Activated naive CD4-positive, alpha-beta T cell treated with anti-CD3 and anti-CD28 coated beads, Interleukin-2, amount 10 ng/mL, durations not matched to agents 7 days and 5 days (primary cell): ENCODE measurements at places on chromosomes 3 and 15.
A peak's percentile ranks its signal among the peaks of the same experiment; 100 is the strongest.

GRCh38 chr15:90812171-90812957, 56.0 kb upstream of the FURIN start:
- no peak for DNase-seq

DNA sequence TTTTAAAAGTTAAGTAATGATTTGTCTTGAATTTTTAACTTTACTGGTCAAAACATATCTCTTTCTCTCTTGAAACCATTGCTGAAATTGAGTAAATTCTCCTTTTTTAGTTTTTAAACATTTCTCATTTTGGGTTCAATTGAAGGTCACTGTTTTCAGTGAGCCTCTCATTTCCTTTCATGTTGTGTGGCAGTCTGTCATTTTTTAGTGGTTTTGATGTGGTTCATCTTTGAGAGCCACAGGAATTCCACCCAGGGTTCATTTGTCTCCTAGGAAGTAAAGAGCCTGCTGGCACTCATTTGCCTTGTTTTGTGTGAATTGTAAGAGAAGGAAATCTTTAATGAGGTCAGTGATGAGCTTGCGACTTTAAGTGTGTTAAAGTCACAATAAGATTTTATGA, 10.4 kb downstream of the CLDN11 start:
- DNase-seq, result no peak

DNA sequence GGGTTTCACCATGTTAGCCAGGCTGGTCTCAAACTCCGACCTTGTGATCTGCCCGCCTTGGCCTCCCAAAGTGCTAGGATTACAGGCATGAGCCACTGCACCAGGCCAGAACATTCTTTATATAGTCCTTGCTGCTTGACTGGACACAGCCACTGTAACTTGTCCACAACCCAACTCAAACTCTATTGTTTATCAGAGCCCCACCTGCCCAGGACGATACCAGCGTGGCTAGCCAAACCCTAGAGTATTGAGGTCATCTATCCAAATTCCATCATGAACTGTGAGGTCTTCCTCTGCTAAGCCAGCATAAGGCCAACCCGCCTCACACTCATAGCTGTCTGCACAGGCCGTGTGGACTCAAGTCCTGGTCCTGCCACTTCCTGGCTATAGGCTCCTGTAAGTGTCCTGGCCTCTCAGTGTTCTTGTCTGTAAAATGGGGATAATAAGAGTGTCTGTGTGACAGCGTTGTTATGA, 63.9 kb downstream of the DAPK2 start:
- DNase-seq, result no peak

- DNase-seq, result peak; percentile 69
Measured at GRCh38 chr15:74988007-74988800, 7.2 kb upstream of the SCAMP5 start.

DNA sequence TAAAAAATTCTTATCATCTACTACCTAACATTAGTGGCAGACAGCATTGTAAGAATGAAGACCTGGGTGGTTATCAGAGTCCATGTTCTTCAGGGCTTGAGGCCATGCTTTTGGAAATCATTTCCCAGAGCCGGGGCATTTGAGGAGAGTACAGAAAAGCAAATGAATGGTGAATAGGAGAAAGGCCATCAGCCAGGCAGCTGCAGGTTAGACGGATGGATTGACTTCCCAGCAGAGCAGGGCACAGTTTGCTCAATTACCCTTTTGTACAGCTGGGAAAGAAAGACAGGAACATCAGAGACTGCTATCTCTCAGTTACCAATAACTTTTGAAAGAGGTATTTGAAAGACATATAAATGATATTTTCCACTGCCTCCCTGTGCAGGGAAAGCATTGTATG, 135.6 kb downstream of the ALCAM start:
- no peak for DNase-seq

- DNase-seq, result no peak
Measured at GRCh38 chr3:116314476-116314875, 130.8 kb downstream of the LSAMP start.

- no peak for DNase-seq
Measured at GRCh38 chr3:64621726-64622395, 65.9 kb downstream of the ADAMTS9 start.

GRCh38 chr3:112718516-112718915, 77.6 kb upstream of the CCDC80 start:
- no peak for DNase-seq

DNA sequence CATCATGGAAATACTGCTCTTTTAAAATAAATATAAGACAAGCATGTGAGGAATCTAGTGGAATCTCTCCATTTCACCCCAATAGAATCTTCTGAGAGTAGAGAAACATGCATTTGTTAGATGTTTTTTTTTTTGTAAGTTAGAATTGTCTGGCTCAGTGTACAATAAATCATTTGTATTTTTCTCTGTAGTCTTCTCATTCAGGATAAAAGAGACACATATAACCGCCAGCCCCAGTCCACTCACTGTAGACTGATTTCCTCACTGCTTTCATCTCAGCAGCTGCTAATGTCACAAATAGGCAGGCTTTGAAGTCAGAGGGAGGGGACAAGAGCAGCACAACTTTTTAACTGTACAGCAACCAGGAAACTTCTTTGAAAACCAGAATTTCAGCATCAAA, 140.2 kb upstream of the RBMS3 start:
- no peak for DNase-seq

GRCh38 chr3:945738-946137, 147.1 kb upstream of the CNTN6 start:
- DNase-seq, result no peak

DNA sequence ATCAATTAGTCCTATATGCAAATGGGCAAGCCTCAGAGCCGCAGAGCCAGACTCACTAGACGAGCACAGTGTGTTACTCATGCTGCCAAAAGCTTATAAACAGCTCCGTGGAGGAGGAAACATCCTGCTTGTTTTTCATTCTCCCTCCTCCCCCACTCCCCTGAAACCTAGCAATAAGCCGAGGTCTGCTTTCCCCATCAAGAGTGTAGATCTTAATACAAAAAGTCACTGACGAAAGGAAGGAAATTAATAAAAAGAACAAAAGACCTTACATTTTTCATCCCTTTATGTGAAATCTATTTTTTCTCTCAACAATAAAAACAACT, 88.5 kb downstream of the XXYLT1 start:
- no peak for DNase-seq
